ENCODE measurements at places on chromosomes 1 and 21. TPM values are rescaled to one million over a fixed set of nuclear protein-coding genes. Genes with fewer than 3 reads are reported as not detected.

The SPRR3 gene
- not detected for total RNA-seq

The HOOK1 gene
- not detected for total RNA-seq

The MROH7 gene
- 0.51 TPM for total RNA-seq

The CSRP1 gene
- total RNA-seq, result 1,256 TPM

The INSRR gene
- total RNA-seq, result not detected
